Hippocampal formation (tissue), 2 donors: ENCODE measurements at places on chromosomes 6 and 20.

- no peak for DNase-seq
Observed at GRCh38 chr6:21915707-21916260, 322.2 kb downstream of the SOX4 start.

- no peak for DNase-seq
Observed at GRCh38 chr6:68675548-68675947, 40.5 kb downstream of the ADGRB3 start.

GRCh38 chr6:36609582-36609981 lies 15.4 kb downstream of the SRSF3 start:
- DNase-seq, result no peak

DNA sequence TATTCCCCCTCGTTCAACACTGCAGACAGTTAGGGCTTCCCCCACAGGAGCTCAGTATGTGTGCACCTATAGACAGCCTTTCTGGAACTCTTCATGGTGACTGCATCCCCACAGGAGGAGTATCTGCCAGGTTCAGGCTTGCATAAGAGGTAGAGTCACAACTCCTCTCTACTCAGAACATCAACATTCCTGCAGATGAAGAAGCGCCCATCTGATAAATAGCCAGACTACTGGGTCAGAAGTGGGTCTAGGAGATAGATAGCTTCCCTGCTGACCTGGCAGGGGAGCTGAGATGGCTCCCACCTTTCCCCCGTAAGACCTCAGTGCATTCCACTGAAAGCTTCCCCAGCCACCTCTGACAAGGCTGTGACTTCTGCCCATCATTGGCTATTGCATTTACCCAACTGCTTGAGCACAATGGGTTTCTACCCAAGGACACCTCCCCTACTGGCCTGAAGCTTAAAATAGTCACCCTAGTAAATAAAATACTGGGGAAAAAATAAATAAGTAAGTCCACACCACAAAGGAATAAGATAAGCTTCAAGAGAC lies 125.1 kb downstream of the CDK19 start:
- no peak for DNase-seq

DNA sequence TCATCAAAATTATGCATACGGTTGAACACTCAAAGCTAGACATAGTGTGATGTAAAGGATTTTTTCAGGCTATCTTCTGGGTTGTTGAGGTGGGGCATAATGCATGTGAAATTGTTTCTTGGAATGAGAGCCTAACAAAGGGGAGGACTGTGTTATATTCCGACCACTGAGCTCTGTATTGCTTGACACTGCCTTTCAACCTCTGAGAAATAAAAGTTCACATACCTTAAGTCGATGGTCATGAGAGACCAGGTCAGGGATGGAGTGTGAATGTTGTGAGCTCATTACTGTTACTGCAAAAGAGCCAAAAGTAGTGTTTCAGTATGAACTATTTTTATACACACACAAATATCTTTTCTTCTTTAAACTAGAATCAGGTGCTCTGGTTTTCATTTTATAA lies 5.0 kb downstream of the PFDN4 start:
- DNase-seq, result no peak

DNA sequence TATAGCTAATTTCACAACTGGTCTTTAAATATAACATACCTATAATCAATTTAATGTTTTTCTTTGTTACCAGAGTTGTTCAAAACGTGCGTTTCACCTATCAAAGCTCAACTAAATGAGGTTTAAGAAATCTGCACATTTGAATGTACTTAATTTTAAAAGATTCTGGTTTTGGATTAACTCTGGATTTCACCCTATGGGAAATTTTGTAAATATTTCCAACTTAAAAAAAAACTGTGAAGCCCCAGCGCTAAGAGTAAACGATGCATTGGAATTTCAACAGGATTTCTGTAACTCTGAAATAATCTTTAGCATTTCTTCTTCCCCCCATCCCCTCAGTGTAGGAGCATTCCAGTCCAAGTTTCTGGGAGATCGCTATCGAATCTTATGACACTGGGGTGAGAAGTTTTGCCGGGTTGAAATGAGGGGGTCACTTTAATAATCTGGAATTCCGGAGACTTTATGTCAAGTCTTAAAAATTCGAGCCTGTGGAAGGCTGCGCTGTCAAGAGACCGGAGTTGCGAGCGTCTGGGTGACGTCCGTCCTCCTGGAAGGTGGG lies 643 bp upstream of the MAP3K4 start:
- no peak for DNase-seq

- DNase-seq, result no peak
Observed at GRCh38 chr6:157821342-157822033, 1.6 kb upstream of the SNX9 start.

- DNase-seq, result no peak
Observed at GRCh38 chr6:145669627-145670034, 65.7 kb downstream of the EPM2A start.

DNA sequence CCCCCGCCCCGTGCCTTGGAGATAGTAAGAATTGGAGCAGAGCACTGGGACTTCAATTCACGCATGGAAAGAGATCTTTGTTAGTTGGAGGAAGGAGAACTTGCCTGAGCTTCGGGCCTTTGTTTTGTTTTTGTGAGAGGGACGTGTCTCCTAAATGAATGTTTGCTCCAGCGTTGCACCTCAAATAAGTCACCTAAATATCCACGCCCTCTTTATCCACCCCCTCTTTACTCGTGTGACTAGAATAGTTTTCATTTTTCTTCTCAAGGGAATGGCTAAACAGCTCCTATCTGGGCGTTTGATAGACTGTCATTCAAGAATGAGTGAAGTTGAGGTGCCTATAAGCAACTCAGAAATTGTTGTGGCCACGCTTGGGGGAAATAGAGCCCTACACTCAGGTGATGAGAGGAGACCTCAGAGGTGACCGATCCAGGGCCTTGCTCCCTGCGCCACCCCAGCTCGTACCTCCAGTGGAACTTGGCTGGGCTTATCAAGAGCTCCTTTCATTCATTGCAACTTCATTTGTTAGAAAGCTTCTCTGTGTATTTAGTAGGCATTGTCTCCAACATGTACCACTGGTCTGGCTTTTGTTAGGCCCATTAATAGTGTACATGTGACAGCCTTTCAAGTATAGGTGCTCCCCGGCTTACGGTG lies 861 bp downstream of the PCMTD2 start:
- DNase-seq, result no peak

DNA sequence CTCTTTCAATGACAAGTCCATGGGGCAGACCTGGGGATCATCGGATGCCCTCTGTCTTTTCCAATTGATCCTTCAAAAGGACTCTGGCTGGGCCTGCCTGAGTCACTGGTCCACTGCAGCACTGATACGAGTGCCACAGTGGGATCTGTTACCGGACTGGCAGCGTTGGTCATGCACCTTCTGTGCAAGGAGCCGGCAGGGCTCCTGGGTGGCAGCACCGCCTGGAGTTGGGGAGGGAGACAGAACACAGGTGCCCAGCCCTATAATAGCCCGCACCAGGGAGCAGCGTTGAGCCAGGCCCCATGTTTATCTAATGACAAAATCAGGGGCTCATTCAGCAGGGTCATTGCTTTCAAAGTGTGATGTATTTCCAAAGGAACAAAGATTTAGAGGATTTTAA lies 64.2 kb upstream of the NXT1 start:
- DNase-seq, result no peak

GRCh38 chr6:137494281-137494987 lies at the start of gene OLIG3:
OLIG3 (minus strand) TSS chr6:137494394; CDS start chr6:137494170, 224 bp downstream.
- no peak for DNase-seq

DNA sequence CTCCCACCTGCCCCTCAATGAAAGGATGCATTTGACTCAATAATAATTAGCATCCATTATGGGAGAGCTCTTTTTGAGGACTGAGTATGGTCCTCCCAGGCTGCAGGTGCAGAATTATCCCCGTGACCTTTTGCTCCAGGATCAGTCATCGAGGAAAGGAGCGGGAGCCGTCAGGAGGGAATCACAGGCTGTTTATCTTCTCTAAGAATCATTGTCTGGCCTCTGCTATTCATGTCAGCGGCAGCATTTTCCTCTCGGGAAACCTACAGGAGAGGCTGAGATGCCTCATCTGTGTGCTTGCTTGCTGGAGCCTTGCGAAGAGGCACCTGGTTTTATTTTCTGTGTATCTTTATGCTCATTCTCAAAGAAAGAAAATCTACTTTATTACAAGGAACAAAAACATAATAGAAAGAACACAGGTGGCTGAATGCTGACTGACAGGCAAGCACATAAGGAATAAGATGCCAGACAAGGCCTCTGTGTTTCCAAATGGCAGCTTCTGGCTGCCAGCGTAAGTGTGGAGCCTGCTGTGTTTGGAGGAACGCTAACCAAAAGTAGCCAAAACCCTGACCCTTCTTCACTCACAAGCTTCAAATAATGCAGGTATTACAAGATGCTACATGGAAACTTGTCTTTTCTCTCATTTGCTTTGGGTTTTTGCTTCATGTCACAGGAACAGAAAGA lies 539.1 kb upstream of the MARCKS start:
- no peak for DNase-seq

DNA sequence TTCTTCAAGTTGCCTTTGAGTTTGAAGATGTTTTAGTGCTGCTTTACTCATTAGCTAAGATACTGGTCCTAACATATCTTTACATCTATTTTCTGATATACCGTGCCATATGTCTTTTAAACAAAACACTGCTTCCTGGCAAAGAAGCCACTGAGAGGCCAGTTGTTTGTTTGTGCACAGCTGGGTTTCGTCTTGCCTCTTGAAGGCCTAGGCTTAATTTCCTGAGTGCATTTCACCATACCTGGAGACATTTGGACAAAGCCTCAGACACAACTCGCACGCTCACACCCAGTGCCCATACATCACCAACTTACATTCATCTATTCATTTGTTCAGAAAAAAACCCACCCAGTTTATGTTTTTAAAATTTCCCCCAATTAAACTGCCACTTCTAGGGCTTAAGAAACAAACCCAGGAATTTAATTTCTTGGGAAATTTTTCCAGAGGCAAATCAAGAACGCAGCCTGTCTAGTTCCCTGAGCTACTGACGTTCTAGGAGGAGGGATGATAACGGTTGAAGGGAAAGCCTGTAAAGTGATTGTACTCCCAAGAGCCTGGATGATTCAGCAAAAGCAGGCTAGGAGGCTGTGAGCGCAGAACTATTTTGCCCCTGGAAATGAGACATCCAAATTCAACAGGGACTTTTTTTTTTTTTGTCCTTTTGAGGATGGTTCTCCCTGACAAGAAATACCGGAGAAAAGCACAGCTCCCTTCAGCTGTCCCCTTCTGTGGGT lies 77.7 kb downstream of the OLIG3 start:
- no peak for DNase-seq

- no peak for DNase-seq
Observed at GRCh38 chr6:31718265-31718664, 3.1 kb downstream of the LY6G6D start.

DNA sequence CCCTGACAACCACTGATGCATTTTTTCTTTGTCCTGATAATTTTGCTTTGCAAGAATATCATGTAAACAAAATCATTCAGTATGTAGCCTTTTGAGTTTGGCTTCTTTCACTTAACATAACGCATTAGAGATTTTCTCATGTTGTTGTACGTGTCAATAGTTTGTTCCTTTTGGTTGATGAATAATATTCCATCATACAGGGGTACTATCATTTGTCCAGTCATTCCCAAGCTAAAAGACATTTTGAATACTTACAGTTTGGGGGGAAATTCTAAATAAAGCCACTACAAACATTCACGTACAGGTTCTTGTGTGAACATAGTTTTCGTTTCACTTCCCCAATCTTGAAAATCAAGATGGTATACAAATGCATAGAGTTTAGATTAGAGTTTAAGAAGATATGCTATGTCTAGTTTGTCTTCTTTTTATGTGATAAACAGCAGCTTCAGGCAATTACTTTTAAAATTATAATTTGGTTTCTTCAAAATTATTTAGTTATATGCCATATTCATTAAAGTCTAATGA lies 5.2 kb downstream of the HAO1 start:
- no peak for DNase-seq

DNA sequence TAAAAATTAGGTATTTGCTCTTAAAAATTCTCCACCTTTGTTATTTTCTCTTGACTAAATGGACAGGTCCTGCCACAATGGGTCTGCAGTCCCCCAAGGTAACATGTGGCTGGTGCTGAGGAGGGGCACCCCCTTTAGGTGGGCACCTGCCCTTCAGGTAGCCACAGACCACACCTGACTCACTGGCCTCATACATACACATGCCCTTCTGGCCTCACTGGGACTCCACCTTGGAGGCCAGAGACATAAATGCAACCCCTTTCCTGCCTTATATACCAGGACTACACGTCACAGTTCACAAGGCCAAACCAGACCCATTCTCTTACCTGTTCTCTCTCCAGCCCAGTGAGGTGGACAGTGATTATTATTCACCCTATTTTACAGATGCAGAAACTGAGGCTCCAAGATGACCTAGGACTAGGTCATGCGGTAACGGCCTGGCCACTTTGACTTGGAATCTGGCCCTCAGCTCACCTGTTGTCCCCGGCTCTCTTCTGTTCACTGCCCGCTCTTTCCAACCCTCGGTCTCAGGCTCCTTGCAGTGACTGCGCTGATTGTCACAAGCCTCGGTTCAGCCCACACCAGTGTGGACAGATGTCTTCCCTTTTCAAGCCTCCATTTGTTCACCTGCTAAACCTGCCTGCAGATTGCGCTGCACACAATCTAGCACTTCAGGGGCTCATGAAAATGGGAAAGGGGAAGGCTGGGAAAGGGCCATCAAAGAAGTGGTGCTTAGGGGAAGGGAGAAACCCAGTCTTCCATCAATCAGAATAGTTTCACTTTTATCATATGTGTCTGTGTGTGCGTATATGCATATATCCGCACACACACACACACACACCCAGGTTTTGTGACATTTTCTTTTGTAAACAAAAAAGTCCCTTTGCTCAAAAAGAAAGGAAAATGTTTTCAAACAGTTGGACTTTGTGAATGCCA lies 121.7 kb downstream of the BCAS1 start:
- no peak for DNase-seq

DNA sequence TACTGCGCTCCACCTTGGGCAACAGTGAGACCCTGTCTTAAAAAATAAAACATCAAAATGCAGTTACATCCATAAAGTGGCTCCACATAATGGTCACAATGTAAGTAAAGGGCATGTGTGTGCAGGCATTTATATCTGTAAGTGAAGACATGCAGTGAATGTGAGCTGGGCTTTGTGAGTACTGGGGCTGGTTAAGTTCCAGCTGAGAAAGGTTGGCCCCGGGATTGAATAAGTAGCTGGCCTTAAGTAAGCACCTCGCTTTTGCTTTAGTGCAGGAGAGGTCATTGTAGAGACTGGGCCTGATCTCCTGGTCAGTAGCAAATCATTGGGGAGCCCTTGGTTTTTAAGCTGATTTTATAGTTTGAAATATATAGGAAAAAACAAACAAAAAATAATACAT lies 8.0 kb downstream of the QKI start:
- DNase-seq, result no peak

DNA sequence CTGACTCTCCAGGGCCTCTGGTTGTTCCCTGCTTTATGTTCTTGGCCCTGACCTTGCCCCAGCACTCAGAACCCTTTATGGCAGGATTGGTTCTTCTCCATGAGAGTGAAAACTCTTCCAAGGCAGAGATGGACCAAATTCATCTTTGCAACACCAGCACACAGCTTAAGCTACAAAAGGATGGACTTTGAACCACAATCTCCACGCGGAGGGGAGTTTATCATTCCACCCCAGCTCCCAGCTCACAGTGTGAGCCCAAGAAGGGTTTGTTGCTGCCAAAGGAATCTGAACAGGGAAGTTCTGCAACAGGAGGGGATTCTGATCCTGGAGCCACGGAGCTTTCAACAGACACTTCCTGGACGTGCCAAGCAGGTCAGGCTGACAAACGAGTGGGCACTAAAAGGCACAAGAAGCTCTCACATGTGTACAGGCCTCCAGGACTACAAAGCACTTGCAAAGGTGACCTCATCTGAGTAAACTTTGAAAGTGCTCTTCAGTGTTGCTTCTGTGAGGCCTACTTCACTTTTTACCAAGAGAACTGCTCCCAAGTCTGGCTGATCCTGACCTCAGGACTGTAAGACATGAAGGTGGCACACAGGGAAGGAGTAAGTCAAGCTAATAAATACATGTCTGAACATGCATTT lies 8.9 kb downstream of the FITM2 start:
- DNase-seq, result no peak
